ENCODE measurements at places on chromosomes 5 and 9.

DNA sequence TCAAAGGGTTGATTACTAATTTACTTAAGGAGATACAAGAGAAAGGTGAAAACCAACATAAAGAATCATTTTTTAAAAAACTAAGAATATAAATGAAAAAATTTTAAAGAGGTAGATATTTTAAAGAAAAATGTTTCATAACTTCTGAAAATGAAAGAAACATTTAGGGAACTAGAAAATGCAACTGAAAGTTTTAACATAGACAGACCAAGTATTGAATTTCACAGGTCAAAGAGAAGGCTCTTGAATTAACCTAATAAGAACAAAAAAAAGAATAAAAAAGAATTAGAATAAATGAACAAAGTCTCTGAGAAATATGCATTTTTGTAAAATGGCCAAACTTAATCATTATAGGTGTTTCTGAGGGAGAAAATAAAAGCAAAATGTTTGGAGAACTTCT lies 16.1 kb upstream of the FAM174A start:
- DNase-seq: no peak

DNA sequence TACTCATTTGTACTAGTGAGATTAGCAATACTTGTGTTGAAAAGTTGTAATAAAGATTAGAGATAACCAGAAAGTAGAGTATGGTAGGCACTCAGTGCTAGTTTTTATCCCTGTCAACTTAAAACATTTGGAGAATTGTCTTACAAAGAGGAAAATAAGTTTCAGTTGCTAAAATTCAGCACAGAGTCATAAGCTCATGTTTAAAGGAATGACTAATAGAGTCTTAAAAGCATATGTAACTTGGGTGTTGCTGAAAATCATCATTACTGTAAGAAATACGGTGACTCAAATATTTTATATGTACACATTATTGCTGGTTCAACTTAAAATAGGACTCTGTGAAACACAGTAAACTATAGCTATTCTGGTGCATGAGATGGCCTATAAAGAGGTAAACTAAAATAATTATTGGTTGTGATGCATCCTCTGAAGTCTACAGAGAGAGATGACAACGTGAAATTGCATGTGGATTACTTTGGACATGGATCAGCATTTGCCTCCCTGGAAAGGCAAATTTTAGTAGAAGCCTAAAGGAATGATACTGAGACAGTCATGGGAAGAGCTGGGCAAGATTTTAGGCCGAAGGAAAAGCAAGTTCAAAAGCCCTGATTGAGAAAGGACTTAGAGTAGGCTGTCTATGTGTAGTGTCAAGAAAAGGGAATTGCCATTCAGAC lies 34.6 kb downstream of the SGCD start:
- no peak for DNase-seq

DNA sequence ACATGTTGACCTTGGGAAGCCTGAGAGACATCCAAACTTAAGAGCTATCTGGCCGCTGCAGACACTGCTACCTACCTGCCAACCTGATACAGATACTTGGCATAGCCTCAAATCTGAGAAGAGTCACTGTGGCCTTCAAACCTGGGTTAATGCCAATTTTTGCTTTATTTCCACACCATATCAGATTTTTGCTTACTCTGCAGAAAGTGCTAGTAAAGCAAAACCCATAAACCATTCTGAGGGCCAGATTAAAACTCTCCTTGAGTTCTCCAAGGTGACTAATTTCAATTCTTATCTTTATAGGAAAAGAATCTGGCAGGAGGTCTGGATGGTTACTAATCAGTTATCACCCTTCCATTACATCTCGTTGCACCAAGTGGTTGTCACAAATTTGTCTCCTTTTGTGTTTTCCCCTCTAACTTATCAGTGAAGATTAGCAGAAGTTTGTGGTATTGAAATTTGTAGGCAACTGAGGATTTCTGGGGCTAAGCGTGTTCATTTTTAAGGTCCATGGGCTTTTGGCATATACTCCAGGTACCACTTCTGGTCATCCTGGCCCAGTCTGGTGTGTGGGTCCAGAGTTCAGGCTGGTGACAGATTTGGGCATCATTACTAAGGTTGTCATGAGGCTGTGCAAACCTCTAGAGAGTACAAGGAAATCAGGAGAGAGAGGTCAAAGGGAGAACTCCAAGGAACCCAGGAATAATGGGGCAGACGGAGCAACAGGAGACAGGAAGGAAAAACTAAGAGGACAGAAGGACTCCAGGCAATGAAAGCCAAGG lies 177.9 kb downstream of the TSSK1B start:
- DNase-seq: peak; percentile 35

DNA sequence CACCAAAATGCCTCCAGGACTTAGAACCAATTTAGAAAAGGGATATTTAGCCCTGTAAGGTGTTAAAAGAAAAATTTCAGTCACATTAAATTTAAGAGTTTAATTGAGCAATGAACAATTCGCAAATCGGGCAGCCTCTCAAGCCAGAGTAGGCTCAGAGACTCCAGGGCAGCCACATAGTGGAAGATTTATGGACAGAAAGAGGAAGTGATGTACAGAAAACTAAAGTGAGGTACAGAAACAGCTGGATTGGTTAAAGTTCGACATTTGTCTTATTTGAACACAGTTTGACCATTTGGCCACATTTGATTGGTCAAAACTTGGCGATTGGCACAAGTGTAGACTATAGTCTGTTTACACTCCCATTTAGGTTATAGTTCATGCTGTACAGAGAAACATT lies 525.9 kb upstream of the ZNF608 start:
- DNase-seq: no peak

DNA sequence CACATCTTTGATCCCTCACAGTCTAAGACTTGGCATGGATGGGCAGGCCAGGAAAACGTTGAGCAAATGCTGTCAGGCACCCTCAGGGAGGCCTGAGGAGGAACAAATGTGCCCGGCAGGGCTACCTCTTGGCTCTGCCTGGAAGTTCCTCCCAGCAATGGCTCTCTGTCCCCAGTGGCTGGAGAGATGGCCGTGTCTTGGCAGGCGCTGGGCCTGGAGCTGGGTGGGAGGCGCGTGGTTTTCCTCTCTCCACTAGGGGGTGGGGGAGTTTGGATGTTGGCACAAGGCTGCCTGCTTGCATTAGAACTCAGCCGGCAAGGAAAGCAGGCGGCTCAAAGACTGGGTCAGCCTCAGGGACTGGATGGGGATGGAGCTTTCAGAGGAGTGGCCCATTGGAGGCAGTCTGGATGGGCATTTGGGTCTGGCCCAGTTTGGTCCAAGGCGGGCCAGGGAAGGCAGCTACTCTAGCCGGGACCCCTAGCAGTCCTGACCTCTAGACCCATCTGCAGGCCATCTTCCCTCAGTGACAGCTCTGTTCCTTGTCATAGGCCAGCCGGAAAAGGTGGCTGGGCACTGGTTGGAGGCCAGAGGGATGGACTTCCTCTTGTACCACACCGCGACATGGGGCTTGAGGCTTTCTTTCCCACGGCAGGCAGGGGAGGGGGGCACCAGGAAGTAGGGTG lies 68.2 kb upstream of the STC2 start:
- DNase-seq: no peak

- DNase-seq: no peak
These were observed 87.2 kb upstream of the CDH6 start for GRCh38 chr5:31106278-31106677.

- peak; percentile 94 for DNase-seq
These were observed 110.0 kb downstream of the LURAP1L start for GRCh38 chr9:12884736-12885395.

GRCh38 chr5:52859628-52860027 lies 71.9 kb downstream of the ITGA1 start:
- peak; percentile 72 for DNase-seq

- DNase-seq: no peak
These were observed 149.6 kb downstream of the SNX18 start for GRCh38 chr5:54667136-54667535.

GRCh38 chr9:84492366-84493159 lies 152.0 kb upstream of the SLC28A3 start:
- no peak for DNase-seq

GRCh38 chr9:92911511-92912475 lies 34.0 kb upstream of the ZNF484 start:
- peak; percentile 53 for DNase-seq

GRCh38 chr5:161007879-161008278 lies 155.9 kb upstream of the ATP10B start:
- no peak for DNase-seq

DNA sequence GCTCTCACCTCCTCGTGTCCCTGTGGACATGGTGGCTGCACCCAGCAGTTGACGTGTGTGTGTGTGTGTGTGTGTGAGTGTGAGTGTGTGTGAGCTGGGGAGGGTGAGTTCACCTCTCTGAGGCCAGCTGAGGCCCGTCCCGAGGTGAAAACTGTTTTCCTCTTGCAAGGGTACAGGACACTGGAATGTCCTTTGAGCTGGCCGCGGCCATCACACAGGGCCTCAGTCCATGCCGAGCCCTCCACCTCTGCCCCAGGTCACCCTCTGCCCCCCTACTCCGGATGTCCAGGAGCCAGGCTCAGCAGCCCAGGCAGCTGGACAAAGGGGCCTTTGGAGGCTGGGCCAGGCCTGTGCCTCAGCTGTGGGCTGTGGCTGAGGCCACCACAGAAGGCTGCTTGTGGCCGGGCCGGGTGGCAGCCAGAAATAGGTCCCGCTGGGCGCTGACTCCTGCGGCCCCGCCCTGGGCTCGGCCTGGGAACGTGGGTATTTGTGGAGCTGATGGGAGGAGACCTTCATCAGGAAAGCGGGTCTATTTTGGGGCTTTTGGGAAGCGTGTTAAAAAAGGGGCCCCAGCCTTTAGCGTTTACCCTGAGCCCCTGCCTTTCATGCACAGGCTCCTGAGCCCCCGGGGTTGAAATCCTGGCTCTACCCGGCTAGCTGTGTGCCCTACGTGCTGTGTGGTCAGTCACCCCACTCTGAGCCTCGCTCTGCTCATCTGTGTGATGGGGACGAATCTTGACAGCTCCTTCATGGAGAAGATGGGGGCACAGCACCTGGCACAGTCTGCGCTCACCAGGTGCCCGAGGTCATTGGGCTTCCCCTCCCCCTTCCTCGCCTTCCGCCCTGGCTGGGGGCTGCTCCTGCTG lies 75.1 kb upstream of the IER5L start:
- no peak for DNase-seq

GRCh38 chr5:10673017-10673389 lies 88.0 kb downstream of the DAP start:
- no peak for DNase-seq

- DNase-seq: peak; percentile 49
These were observed 1.3 kb downstream of the SDHA start for GRCh38 chr5:219460-219863.

GRCh38 chr9:136297766-136298735 lies 5.8 kb downstream of the CCDC187 start:
- no peak for DNase-seq

GRCh38 chr5:107296572-107296971 lies 374.2 kb downstream of the EFNA5 start:
- DNase-seq: no peak

DNA sequence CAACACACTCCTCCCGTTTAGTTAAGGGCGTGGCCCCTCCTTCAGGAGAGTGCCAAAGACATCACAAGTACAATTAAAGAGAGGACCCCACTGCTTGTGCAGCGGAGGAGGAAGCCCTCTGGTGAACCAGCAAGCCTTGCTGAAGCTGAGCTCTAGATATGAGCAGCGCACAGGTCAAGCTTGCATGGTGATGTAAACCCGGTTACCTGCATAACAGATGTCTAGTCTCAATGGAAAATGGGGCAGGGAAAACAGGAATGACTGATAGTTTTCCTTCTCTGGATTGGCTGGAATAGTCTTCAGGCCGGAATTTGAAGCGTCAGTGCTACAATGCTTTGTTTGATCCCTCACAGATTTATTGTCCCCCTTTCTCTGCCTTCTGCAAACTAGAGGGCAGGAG lies 66.2 kb downstream of the MROH2B start:
- no peak for DNase-seq

DNA sequence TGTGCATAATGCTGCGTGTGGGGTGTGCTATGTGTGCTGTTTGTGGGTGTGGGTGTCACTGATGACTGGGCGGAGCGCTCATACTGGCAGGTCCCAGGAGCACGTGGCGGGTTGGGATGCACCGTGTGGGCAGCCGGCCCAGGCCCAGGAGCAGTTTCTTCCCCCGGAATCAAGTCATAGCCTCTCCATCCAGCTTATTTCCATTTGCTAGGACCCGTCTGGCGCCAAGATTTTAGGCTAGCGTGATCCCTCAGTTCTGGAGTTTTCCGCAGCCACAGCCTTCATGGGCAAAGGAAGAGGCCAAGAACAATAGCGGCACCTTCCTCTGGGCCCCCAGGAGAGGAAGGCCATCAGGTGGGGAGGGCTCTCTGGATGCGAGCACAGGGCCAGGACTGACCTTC lies 43.3 kb upstream of the NEURL1B start:
- no peak for DNase-seq

DNA sequence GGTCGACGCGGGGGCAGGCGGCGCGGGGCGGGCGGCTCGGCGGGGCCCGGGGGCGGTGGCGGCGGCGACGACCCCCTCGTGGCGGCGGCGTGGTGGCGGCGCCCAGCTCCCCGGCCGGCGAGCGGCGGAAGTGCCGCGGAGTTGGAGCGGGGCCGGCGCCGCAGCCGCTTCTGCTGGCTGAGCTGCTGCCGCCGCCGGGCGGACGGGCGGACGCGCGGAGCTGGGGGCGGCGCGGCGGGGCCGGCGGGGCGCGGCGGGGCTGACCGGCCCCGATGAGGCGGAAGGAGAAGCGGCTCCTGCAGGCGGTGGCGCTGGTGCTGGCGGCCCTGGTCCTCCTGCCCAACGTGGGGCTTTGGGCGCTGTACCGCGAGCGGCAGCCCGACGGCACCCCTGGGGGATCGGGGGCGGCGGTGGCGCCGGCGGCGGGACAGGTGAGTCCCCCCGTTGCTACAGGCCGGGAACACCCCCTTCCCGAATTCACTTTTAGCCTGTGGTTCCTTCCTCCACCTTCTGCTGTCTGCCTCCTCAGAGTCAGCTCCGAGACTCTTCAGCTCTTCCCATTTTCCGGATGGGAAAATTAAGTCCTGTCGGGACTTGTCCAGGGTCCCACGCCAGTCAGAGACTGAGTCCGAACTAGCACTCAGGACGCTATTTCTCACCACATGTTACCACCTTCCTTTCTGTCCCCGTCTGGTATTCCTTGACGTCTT lies at the start of gene GALNT10:
GALNT10 (plus strand) TSS at position 139 of the 710 bp plus-strand sequence; CDS start at position 273, 134 bp downstream.
- DNase-seq: peak; percentile 55

- DNase-seq: no peak
These were observed 56.1 kb upstream of the TBCA start for GRCh38 chr5:77832166-77832770.

DNA sequence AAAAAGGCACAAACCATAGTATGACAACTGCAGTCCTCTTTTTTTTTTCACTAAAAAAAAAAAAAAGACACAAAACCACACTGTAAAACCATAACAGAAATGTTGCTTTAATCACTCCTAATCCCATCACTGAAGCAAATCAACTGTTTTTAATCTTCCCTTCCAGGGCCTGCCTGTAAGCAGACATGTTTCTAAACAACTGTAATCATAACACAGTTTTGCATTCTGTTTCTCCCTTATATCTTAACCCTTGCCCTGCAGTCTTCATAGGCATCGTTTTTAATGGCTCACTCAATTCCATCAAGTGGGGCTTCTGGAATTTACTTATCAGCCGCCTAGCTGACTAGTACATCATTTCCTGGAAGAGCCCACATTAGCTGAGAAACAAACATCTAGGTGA lies 111.0 kb upstream of the SLC25A48 start:
- DNase-seq: peak; percentile 27

GRCh38 chr5:120552638-120553037 lies 88.5 kb downstream of the PRR16 start:
- DNase-seq: no peak

GRCh38 chr5:39191216-39191615 lies 28.1 kb downstream of the FYB1 start:
- DNase-seq: no peak

- DNase-seq: no peak
These were observed 1646.6 kb downstream of the MAT2B start for GRCh38 chr5:165152058-165152457.
